SK-N-DZ (cell line): ENCODE measurements at places on chromosomes 1 and 21.
A peak's percentile ranks its signal among the peaks of the same experiment; 100 is the strongest.

DNA sequence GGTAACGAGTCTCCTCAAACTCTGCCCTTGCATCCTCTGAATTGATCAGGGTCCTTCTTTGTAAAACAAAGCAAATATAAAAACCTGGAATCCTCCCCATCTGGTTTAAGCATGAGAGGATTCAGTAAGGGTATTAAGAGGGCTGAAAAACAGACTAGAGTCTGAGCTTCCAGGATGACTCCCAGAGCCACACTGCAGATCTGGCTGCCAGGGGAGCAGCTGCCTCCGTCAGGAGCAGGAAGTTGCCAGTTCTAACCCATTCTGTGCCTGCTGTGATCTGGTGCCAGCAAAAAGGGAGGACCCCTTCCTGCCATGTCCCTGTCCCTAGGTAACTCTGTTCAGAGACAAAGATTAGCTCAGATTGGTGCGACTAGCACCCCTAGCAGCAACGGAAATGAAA lies 27.5 kb downstream of the SERTAD4 start:
- no peak for DNase-seq

GRCh38 chr1:101316799-101317198 lies 80.0 kb downstream of the S1PR1 start:
- DNase-seq = no peak

DNA sequence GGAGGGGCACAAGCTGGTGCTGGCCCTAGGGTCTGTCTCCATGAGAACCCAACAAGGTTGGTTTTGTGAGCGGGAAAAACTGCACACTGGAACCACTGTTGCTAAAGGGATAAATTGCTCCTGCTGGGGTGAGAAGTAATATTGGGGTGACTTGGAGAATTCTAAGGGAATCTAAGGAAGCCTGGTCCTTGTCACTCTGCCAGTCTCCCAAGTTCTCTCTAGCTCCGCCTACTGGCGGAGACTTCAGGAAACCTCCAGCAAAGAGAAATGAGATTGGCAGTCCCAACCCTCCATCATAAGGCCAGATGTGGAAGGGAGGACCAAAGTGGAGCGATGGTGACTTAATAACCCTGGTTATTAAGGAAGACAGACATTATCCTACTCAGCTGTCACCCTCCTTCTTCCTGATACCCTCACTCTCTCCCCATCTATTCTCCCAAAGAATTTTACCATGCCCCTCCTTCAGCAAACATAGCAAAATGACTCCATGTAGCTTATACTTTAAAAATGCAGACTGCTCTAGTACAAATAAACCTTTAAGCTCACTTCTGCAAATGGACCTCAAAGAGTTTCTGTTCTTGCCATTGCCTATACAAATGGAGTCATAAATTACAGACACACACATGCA lies 2.7 kb downstream of the LCE1F start:
- DNase-seq = peak; percentile 33

- no peak for DNase-seq
These were observed 286.1 kb downstream of the KIF26B start for GRCh38 chr1:245440922-245441321.
